Kidney tubule cell (primary cell): ENCODE measurements at places on chromosomes 3 and 15.

GRCh38 chr3:50587806-50588758 is 18.8 kb downstream of the HEMK1 start:
- no peak for DNase-seq

DNA sequence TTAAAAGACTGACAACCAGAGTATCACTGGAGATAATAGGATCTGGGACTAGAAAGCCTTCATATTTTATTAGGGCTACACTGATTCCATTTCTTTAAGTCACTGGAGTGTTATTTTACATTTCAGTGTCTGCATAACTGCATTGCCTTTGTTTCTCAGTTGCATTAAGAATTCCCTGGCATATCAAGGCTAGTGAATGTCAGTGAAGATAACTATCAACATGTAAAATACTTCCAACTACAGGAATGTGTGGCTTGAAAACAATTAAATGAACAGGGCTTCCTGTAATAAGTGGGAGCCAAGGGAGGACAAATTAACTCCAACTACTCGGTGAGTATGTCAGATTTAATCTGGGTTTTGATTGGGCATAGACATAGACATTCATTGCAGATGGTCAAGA is 628.5 kb downstream of the ROBO2 start:
- DNase-seq: no peak

- peak; percentile 15 for DNase-seq
Observed at GRCh38 chr3:31668242-31668641, 135.5 kb downstream of the STT3B start.

DNA sequence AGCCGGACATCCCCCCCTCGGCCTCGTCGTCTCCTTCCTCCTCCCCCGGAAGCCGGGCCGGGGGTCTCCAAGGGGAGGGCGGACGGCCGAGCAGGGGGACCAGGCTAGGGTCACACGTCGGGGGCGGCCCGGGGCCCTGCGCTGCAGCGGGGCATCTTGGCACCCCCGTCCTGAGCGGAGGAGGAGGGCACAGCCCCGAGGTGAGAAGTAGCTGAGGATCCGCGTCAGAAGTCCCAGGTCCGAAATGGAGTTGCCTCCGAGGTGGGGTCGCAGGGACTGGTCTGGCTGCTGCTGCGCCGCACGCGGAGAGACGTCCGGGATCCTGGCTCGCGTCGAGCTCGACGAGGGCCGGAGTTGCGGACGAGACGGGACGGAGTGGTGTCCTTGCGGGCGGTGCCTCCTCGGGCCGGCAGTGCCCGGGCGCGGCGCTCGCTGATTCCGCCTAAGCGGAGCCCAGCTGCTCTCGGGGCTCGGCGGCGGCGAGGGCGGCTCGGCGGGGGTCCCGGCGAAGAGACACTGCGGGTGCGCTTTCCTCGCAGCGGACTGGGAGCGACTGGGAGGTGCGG is at the start of gene ADCY5:
TSS of gene ADCY5 (minus strand) at position 555 of the 566 bp plus-strand sequence. CDS start at position 10, 545 bp downstream.
- DNase-seq: no peak

DNA sequence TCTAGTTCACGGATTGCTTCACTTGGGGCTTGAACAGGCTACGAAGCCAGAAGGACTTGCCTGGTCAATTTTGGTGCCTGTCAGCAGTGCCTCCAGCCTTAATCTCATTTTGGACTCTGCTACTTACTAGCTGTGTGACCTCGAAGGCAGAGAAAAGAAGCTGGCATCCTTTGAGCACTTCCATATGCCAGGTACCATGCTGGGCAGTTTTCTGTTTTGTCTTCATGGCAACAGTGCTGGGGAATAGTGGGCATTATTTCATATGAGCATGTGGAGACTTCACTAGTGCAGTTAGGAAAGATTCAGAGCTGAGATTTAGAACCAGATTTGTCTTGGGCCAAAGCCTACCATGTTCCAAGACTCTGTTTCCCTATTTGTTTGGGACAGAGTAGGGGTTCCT is 92.2 kb downstream of the LRTM1 start:
- no peak for DNase-seq

DNA sequence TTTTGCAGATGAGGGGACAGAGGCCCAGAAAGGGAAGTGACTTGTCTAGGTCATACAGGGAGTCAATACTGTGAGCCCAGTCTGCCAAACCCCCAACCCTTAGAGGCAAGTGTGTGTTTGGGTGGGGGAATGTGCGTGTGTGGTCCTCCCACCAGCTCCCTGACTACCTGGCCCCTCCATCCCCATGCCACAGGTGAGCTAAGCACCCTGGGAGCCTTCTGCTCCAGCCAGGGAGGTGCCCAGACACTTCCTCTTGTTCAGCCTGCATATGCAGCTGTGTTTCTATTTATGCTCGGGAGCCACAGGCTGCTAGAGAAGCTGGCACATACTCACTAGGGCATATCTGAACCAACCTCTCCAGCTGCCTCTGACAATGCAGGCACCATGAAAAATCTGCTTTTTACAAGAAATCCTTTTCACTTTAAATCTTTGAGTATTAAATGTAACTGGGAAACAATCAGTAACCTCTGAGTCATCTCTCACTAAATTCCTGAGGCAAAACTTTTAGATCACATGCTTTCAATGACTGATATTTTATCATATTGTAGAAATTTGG is 20.7 kb downstream of the TBC1D2B start:
- DNase-seq: peak; percentile 84

DNA sequence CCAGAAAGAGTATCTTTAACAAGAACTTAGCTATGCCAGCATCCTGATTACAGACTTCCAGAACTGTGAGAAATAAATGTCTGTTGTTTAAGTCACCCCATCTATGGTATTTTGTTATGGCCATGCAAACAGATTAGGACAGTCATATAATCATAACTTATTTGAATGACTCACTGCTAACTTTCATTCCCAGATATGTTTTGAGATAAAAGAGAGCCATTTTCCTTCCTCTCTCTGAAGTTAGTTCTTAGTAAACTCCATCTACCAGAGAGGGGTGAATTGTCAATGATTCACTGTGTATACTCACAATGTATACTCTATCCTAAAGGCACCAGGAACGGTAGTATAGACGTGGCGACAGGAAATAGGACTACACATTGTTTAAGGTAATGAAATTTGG is 179.4 kb upstream of the DPH6 start:
- DNase-seq: no peak

- DNase-seq: no peak
Observed at GRCh38 chr15:97728791-97729190, 231.7 kb upstream of the ARRDC4 start.

DNA sequence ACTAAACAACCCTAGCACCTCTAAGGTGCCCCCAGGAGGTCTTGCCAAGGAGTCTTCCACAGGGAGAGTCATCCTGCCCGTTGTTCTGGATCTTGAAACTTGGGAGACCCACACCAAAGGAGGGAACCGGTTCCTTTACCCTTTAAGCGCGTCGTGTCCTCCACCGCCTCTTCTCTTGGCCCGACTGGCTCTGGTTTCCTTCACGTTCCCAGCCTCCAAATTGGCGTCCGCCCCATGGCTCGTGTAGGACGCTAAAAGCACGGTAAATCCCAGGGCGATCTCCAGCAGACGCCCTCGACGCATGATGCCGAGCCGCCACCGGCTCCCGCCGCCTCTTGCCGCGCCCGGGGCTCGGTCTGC is 1.1 kb downstream of the FBN1 start:
- no peak for DNase-seq

DNA sequence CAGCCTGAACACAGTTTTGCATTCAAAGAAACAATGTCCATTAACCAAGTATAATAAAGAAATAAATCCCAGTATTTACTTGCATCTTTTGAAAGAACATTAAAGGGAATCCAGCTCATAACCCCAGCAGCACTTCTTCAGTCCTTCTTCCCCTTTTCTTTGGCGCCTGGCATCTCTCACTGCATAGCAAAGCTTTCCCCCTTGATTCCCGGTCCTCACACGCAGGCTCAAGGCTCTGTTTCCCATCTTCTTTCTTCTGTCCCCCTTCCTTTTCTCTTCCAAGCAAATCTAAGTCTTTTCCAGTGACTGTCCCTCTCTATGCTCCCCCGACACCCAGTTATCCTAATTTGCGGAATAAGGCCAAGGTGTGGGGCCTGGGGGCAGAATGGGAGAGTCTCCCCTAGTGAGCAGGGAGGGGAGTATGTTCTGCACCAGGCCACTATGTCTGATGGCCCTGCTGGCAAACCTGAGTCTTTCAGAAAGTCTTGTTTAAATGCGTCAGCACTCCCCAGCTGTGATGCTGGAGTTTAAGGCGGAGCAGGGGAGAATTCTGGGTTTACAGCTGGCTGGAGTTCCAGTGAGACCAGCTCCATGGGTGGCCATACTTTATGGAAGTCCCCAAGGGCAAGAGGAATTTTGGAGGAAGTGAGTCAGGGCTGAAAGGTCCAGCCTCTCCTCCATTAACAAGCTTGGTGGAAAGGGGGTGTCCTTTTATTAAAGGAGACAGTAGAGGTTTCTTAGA is 42.1 kb downstream of the GOLGA6A start:
- peak; percentile 75 for DNase-seq

DNA sequence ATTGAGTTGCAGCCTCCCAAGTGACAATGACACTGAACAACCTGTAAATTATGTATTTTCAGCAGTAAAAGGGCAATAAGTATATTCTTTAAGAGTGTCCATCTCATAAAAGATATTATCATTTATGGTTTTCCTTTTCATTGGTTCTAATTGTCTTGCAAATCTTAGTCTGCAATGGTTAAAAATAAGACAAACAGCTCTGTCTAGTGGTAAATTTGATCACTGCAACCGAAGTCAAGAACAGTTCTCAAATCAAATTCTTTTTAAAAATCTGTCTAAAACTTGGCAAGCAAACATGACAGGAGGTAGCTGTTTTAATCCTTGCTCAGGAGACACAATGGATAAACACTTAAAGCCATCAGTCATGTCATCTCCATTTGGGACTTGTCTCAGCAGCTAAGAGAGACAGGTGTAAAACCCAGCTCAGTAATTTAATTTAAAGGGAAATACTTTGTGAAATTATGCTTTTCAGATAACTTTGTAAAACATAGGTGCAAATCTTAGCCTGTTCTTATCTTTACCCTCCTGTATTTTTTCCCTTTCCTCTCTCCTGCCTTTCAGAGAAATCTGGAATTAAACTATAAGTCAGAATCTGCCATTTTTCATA is 150.3 kb upstream of the ARHGEF26 start:
- DNase-seq: peak; percentile 26

DNA sequence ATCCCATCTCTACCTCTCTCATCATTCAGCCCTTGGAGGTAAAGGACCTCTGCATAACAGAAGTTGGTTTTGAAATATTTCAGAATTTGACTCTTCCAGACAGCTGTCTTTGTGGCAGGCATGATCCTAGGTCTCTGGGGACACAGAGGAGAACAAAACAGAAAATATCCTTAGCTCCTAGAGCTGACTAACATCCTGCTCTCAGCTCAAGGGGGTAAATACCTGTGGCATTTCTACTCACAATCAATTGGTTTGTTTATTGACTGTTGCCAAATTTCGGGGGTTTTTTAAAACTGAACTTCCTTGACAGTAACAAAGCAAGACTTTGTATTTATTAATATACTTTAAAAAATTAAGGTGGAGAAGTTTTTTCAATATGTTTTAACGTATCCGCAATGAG is 78.8 kb downstream of the EOMES start:
- peak; percentile 67 for DNase-seq
